ENCODE measurements at places on chromosomes 12 and 14. TPM values are rescaled to one million over a fixed set of nuclear protein-coding genes. Genes with fewer than 3 reads are reported as not detected.

LRRIQ1 gene
- total RNA-seq = not detected

TEX52 gene
- not detected for total RNA-seq

KRT80 gene
- total RNA-seq = 52.7 TPM

NELL2 gene
- 0.25 TPM for total RNA-seq

GRCh38 chr12:53198486-53199110 lies 8.5 kb downstream of the ITGB7 start:
- DNase-seq = no peak

- DNase-seq = peak; percentile 95
Observed at GRCh38 chr12:2613326-2614073, 181.3 kb upstream of the FKBP4 start.

DNA sequence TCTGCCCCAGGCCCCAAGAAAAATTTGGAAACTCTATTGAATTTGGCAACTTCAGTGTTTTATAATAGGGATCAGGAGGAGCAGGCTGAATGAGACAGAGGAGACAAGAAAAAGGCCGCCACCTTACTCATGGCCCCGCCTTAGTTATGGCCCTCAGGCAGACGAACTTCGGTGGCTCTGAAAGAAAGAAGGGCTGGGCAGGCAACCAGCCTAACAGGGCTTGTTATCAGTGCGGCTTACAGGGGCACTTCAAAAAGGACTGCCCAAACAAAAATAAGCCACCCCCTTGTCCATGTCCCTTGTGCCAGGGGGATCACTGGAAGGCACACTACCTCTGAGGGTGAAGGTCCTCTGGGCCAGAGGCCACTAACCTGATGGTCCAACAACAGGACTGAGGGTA lies 146.3 kb upstream of the ATF7IP start:
- DNase-seq = no peak

DNA sequence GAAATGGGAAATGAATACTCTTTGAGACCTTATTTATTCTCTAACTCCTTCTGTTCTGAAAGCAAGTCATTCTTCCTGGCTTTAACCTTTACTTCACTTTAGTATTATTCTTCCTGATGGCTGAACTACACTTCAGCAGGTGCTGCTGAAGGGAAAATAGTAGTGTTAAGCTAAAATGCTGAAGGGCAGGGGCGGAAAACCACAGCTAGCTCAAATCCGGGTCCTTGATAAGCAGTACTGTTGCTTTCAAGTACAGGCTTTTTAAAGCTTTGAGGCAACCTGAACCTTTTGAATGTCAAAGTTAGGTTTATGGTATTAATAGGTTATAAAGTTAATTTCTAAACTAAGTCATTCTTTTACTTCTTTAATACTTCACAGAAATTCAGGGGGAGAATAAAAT lies 10.7 kb downstream of the CCDC196 start:
- DNase-seq = no peak

DNA sequence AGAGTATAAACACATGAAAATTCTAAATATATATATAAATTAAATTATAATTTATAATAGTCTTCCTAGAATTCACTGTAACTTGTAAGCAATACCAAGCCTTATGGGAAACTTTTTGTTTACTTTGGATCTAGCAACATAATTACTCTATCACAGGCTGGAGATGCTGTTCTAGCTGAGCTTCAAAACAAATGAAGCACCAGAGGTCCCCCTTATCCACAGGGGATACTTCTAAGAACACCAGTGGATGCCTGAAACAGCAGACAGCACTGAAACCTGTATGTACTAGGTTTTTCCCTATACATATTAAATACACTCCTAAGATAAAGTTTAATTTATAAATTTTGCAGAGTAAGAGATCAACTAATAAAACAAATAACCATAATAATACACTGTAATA lies 96.6 kb downstream of the CDK17 start:
- DNase-seq = no peak

- DNase-seq = no peak
Observed at GRCh38 chr12:109864916-109865315, 15.4 kb downstream of the GLTP start.

DNA sequence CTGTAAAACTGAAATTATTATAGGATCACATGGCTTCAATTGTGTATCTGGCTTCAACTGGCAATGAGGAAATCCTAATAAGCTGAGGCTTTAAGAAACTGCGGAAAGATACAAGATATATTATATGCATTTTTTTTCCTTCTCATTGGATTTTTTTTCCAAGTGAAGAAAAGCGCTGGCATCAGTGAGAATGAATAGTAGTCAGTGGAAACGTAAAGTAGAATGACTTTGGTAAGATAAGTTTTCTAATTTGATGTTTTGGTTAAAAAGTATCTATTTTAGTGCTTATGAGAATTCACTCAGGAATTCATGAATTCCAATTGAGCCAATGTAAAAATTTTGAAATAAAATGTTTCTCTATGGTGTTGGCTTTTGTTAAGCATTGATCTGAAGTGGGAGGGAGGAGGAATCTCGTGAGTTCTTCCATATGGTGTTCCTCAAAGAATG lies 173.5 kb upstream of the FRMD6 start:
- DNase-seq = no peak

GRCh38 chr14:92635031-92635430 lies 113.4 kb downstream of the LGMN start:
- no peak for DNase-seq

DNA sequence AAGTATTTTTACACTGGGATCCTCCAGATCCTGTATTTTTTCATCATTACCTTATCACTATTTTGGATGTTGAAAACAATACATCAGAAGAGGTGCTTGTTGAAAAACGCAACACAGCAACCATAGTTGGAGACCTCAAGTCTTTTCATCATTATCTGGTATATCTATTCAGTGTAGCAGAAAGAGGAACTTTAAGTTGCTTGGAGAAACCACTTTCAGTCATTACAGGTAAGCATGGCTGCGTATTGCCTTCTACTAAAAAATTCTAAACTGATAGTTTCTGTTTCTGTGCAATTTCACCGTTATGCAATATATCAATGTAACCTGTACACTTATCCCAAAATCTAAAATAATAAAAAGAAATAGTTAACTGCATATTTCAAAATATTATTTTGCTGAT lies 32.2 kb upstream of the PTPRQ start:
- DNase-seq = no peak
